ENCODE measurements at places on chromosomes 11 and 22.

GRCh38 chr11:32280339-32280738, 155.0 kb downstream of the WT1 start:
- DNase-seq = no peak

- no peak for DNase-seq
These were observed 208.1 kb downstream of the MYO18B start for GRCh38 chr22:25950111-25950510.

- no peak for DNase-seq
These were observed 17.3 kb upstream of the TREH start for GRCh38 chr11:118696673-118697226.

DNA sequence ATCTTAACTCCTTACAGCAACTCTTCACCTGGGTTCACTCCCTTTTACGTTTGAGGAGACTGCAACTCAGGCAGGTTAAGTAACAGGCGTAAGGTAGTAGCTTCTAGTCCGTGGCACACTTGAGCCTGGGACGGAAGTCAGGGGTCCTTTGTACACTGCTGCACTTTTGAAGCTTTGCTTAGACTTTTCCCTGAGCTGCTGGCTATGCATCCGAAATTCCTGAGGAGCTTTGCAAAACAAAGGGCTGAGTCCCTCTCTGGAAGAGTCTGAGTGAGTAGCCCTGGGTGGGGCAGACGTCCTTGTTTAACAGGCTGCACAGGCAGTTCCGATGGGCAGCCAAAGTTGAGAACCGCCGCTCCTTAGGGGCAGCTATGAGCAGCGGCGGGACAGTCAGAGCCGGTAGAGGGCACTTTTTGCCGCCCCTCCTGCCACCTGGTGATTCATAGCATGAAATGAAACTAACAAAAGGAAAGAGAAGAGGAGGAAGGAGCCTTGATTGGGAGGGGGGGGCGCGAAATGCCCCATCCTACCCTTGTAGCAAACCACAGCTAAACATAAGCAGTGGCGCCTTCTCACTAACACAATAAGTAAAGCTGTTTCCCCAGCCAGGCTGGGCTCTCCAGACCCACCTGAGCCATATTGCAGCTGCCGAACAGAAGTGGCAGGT, 1.4 kb downstream of the TMEM109 start:
- no peak for DNase-seq

GRCh38 chr11:79667380-79667779, 226.6 kb upstream of the TENM4 start:
- no peak for DNase-seq

- DNase-seq = no peak
These were observed 220.3 kb upstream of the SESN3 start for GRCh38 chr11:95451261-95451660.

- no peak for DNase-seq
These were observed 39.5 kb downstream of the ARFGAP3 start for GRCh38 chr22:42817556-42817955.

- DNase-seq = no peak
These were observed 42.3 kb upstream of the RDX start for GRCh38 chr11:110338684-110339083.

- DNase-seq = no peak
These were observed 943 bp downstream of the DUSP8 start for GRCh38 chr11:1570896-1571759.

GRCh38 chr11:107705027-107705426, 6.8 kb downstream of the SLN start:
- DNase-seq = no peak

GRCh38 chr22:23207729-23208393, 27.6 kb downstream of the BCR start:
- DNase-seq = no peak

GRCh38 chr11:100562128-100562527, 125.0 kb upstream of the ARHGAP42 start:
- no peak for DNase-seq

DNA sequence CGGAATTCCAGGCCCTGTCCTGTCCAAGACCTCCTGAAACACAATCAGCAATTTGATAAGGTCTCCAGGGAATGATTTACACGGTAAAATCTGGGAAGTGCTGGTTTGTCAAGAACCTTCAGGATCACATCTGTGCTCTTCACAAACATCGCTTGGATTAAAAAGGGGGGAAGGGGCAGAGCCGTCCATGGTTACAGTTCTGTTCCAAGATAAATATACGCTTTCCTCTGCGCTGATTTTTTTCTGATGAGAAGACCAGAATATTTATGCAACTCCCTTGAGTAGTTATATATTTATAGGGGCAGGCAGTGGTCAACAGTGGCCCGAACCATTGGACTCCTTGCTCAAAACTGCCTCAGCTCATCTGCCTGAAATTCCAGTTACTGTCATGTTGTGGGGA, 9.2 kb upstream of the APOL5 start:
- DNase-seq = no peak

GRCh38 chr22:27462190-27462589, 339.4 kb downstream of the MN1 start:
- DNase-seq = no peak

DNA sequence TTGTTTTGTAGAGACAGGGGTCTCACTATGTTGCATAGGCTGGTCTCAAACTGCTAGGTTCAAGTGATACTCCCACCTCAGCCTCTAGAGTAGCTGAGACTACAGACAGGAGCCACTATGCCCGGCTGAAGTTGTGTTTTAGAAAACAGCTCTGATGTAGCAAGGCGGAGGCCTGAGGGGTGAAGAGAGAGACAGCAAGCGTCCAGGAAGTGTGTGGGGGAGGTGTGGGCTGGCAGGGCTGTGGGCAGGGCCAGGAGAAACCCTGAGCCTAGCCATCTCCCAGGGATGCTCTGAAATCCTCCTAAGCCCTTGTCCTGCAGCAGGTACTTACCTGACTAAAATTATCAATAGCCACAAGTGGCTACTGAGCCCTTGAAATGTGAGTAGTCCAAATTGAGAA, 16.1 kb upstream of the RPS3 start:
- no peak for DNase-seq
